ENCODE measurements at places on chromosomes 3 and 15.

DNA sequence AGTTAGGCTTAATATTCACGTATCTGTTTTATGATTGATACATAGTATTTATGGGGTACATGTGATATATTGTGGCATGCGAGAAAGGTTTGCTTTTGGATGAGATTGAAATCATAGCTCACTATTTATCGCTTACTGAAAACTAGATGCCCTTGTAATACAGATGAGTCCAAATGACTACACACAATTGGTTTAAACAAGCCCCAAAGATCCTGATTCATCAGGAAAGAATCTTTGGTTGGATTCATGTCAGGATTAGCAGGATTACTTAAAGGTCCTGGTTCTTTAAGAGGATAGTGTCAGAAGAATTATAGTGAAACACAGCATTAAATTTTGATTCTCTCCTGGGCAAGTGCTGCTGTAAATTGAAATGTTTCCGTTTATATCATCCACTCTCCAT is 18.6 kb upstream of the AADAC start:
- DNase-seq, result no peak

GRCh38 chr3:8852511-8852910 is 83.1 kb upstream of the OXTR start:
- no peak for DNase-seq

- DNase-seq, result no peak
Observed at GRCh38 chr15:76803049-76803571, 102.0 kb downstream of the SCAPER start.

- no peak for DNase-seq
Observed at GRCh38 chr3:160084998-160085397, 96.4 kb downstream of the IL12A start.
